ENCODE measurements at places on chromosomes 6 and 20.

GRCh38 chr6:105601541-105602236, 198.8 kb upstream of the PREP start:
- DNase-seq = no peak

DNA sequence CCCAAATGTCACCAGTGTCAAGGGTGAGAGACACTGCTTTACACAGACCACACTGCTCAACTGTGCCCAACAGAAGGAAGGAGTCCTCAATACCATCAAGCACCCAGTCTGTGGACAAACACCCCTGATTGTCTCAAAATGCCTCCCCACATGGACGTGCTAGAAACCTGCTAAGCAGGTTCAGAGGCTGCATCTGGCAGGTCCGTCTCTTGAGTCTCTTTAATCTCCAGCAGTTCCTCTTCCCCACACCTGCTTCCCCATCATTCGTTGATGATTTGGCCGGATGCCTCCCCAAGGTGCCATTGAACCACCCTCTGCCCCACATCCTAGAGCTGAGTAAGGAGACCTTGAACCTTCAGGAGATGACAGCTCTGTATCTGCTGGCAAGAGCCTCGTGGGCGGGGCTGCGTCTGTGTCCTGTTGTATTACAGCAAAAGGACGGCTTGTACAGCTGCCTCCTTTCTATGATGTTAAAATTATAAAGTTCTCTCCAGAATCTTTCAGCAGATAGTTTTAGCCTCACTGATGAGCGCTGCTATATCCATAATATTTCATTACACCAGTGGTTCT, 179.2 kb downstream of the PREX1 start:
- no peak for DNase-seq

GRCh38 chr6:46808806-46809205, 15.6 kb downstream of the MEP1A start:
- no peak for DNase-seq

DNA sequence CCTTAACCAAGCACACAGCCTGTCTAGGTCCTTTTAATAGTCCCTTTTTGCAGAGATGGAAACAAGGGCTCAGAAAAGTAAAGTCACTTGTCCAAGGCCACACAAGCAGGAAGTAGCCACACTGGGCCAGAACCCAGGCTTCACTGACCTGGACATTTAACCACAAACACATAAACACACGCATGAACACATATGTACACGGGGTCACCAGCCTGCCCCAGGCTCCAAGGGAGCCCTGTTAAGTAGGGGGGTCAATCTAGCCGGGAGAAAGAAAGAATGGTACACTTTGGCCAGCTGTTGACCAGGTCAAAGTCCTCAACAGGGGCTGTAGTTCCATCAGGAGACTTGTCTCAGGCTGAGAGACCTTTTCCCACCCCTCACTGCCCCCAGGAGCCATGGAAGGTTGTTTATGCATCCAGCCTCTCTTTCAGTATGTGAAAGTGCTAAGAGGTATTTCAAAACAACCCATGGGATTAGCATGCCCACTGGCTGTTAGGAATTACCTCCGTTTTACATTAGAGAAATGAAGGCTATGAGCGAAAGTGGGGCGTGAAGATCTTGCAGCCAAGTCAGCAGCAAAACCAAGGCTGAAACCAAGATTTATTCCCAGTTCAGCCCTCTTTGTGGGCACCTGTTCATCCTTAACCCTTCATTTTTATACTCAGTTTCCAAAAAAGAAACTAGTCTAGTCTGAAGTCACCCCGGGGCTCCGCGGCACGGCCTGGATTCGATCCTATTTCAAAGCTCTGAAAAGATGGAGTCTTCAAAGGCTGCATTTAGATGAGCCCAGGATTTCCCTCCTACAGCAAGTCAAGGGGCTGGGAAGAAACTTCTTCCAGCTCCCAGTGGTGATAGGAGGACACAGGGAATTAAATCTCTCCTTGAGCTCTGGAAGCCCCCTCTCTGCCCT, 9.8 kb downstream of the SDC4 start:
- DNase-seq = no peak

DNA sequence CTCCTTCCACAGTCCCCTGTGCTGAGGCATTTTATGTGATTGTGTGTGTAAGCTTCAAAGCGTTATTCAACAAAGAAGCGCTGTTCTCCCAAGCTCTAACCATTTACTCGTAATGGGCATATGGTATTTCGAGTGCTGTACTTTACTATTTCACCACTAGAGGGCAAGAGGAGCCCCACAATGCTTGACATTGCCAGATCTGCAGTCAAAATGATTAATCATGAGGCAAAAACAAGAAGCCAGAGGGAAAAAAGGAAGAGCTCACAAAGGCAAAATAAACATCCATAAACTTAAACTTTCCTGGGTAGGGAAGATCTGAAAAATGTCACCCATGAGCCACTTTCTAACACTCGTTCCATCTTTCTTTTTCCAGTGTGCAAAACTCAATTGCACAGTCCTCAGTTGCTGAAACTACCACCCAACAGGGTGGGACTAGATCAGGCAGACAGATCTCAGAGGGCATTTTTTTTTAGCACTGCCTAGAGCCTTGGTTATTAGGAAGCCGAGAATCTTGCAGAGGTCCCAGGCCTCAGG, 215.0 kb upstream of the PLCB4 start:
- DNase-seq = no peak

DNA sequence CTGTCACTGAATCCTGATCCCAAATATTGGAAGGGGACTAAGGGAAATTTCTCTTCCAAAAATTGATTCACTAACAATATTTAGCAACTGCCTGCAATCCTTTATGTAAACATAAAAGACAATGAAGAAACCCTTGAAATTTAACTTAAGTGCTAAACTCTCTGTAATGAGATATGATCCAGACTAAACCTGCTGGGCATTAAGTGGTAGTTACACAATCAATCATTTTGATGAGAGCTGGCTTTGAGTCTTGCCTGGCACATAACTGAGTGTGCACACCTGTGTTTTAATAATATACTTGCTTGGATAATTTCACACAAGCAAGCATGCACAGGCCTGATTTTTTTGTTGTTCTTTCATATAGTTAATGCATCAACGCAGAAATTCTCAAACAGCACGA, 9.8 kb upstream of the ZFP64 start:
- DNase-seq = no peak

Data from mesenteric fat pad (tissue), 1 donor.